Erythroblast (primary cell): ENCODE measurements at places on chromosomes 16 and 17.

DNA sequence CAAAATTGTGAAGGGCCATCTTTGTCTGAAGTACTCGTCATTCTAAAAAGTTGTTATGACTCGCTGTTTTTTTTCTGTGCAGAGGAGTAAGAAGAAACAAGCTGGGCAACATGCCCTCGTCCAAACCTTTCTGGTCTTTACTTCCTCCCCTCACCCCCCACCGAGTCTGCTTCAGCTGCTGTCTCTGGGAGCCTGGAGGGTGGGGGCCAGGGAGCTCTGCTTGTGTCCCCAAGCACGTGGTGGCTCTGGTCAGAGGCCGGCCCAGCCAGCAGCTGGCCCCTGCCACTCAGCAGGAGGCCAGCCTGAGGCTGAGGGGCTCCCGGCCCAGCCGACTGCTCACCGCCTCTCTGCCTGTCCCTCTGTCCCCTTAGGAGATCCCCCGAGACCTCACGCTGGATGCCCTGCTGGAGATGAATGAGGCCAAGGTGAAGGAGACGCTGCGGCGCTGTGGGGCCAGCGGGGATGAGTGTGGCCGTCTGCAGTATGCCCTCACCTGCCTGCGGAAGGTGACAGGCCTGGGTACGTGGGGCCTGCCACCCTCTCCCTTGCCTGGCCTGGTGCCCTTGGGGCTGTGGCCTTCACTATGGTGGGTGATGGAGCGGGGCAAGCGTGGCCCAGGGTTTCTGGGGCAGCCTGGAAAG lies 53.7 kb upstream of the LGALS9 start:
- peak; percentile 46 for DNase-seq

- peak; percentile 38 for DNase-seq
Observed at GRCh38 chr16:83967838-83968305, at the start of gene NECAB2. NECAB2 (plus strand) TSS chr16:83968244; CDS start chr16:83968649, 405 bp downstream.

DNA sequence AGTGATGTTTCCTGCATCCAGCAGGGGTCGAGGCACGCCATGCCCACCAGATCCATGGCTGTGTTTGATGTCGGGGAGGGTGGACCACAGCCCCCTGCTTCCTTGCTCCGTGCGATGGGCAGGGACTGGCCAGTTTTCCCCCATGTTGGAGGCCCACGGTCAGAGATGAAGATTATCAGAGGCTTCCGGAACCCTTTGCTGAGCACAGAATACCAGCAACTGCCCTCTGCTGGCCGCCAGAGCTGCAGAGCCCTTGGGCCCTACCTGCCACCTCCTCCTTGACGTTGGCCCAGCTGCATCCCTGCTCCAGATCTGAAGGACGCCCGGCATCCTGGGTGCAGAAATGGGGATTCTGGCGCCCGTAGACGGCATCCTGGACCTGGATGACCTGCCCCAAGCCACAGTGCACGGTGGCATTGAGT lies 23.7 kb upstream of the BCO1 start:
- peak; percentile 10 for DNase-seq

- no peak for DNase-seq
Observed at GRCh38 chr17:30103921-30104320, 12.7 kb upstream of the NSRP1 start.
